ENCODE measurements at places on chromosomes 5 and 9. TPM values are rescaled to one million over a fixed set of nuclear protein-coding genes. Genes with fewer than 3 reads are reported as not detected.

GRCh38 chr9:14868772-14869583 lies 41.2 kb downstream of the FREM1 start:
- DNase-seq, result no peak

DNA sequence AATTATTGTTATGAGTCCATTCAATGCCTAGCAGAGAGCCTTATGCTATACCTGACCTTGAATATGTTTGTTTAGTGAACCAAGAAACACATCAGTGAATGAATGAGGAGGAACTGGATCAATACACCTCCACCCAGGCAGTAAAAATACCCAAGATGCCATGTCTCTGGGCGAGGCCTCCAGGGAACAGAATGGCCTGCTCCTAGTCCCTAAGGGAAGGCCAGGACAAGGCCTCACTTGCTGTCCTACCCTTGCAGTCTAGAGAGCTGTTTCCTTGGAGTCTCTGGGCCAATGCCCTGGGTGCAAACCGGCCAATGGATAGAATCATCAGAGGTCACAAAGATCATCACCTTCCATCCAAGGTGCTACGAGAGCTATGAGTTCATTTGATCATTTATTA lies 26.1 kb downstream of the TNIP1 start:
- DNase-seq, result no peak

DNA sequence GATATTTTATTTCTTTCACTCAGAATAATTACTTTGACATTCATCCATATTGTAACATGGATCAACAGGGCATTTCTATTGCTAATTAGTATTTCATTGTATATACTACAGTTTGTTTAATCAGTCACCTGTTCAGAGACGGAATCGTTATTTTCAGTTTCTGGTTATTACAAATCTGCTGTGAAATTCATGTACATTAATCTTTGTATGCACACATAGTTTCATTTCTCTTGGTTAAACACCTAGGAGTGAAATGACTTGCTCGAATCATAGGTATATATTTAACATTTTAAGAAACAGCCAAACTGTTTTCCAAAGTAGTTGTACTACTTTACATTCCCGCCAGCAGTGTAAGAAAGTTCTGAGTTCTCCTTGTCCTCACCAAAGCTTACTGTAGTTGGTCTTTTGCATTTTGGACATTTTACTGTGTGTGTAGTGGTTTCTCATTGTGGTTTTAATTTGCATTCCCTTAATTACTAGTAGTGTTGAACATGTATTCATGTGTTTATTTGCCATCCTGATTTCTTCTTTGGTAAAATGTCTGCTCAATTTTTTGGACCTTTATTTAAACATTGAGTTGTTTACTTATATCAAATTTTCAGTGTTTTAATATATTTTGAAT lies 198.2 kb downstream of the SAXO1 start:
- DNase-seq, result no peak

GRCh38 chr5:126377424-126377823 lies 45.8 kb upstream of the GRAMD2B start:
- DNase-seq, result peak; percentile 40

DNA sequence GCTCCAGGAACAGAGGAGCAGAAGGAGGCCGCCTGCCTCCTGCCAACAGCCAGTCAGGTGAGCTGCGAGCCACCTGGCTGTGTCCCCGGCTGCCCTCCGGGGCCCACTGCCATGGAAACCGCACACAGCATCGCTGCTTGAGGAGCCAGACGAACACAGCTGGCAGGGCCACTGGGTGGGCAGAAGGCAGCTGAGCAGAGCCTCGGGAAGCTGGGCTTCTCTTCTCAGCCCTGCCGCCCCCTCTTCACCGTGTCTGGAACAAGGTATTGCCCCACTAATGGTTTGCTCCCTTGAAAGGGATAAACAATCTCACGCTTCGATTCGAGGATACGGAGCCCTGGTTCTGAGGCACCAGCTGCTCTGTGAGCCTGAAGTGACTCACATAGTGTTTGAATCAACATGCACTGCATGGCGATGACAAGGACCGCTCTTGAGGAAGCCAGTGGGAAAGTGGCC lies 63.7 kb upstream of the RUFY1 start:
- no peak for DNase-seq

The KIF27 gene
- 3.0 TPM for total RNA-seq

DNA sequence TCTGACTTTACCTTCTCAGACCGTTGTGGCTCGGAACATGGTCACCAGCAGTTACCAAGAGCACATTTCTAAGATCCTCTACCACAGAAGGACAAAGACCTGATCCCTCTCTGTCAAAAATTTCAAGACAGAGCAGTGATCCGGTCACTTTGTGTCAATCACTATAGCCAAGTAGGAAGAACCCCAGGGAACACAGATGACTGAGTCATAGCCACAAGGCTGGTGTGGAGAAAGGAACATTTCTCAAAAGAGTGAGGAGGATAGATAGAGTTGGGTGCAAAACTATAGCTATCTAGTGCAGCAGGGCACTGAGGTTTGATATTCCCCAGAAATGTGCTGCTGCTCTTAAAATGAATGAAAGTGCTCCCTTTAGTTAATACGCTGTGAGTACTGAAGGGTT lies 130.7 kb upstream of the SMIM23 start:
- DNase-seq, result no peak

GRCh38 chr5:89300426-89300970 lies 417.5 kb upstream of the MEF2C start:
- no peak for DNase-seq

GRCh38 chr9:23464275-23464674 lies 361.8 kb downstream of the ELAVL2 start:
- no peak for DNase-seq

Measured in astrocyte (in vitro differentiated cells and primary cell).